ENCODE measurements at places on chromosomes 7 and 10.

- DNase-seq = no peak
Observed at GRCh38 chr10:121518333-121518732, 79.9 kb downstream of the FGFR2 start.

DNA sequence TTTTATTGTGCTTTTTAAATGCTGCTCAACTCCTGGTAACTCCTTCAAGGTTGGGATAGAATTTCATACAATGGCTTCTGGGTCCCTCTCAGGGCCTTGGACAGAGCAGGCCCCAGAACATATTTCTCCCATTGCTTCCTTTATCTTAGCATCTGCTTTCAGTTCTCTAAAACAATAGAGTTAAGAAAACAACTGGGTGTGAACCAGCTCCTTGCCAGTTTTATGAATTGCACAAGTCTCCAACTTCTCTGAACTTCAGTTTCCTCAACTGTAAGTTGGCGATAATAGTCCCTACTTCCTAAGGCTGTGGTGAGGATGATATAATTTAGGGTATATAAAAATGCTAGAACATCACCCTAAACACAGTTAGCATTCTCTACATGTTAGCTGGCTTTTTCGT lies 77.0 kb upstream of the INHBA start:
- DNase-seq = no peak

- no peak for DNase-seq
Observed at GRCh38 chr10:98339799-98340198, 71.8 kb upstream of the LOXL4 start.

- DNase-seq = no peak
Observed at GRCh38 chr7:111108000-111108399, 17.1 kb downstream of the LRRN3 start.

- no peak for DNase-seq
Observed at GRCh38 chr7:80057488-80057887, 77.1 kb upstream of the GNAI1 start.

DNA sequence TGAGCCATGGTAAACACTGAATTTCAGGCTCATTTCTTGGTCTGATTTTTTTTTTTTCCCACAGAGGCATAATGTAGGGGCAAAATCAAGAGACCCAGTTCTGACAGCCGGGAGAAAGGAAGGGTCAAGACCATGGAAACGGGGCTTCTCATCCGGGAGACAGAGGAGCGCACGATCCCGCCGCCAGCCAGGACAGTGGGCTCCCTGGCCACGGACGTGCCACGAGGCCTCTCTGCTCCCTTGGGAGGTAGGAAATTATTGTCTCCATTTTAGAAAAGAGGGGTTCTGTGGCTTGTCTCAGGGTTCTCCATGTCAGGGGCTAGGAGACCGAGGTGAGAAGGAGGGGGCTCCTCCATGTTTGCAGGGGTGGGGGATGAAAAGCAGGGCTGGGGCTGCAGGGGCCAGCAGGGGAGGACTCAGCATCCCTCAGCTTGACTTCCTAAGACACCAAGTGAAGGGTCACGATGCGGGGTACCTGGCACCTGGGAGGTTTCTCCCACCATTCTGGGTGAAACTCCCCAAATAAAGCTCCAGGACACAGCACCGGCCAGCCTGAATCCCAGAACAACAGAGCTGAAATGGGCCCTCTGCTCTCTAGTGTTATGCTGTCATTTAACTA lies 37.6 kb downstream of the PPIF start:
- DNase-seq = peak; percentile 15

DNA sequence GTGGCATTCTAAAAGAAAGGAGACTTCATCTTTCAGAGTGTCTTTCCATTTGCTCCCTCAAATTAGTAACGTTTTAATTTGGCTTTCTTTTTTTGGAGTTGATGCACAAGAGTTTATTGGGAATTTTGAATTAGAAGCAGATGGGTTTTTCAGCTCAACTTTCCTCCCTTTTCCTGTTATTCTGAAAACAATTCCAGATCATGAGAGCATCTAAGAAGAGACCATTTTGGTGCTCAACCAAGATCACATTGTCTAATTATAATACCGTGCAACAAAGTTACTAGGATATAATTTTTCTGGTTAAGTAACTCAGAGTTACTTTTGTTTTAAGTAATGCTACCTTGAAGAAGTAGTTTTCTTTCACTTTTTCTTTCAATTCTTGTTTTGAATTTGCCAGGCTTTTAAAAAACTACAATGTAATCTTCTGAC lies 396.6 kb upstream of the KLF6 start:
- DNase-seq = no peak

DNA sequence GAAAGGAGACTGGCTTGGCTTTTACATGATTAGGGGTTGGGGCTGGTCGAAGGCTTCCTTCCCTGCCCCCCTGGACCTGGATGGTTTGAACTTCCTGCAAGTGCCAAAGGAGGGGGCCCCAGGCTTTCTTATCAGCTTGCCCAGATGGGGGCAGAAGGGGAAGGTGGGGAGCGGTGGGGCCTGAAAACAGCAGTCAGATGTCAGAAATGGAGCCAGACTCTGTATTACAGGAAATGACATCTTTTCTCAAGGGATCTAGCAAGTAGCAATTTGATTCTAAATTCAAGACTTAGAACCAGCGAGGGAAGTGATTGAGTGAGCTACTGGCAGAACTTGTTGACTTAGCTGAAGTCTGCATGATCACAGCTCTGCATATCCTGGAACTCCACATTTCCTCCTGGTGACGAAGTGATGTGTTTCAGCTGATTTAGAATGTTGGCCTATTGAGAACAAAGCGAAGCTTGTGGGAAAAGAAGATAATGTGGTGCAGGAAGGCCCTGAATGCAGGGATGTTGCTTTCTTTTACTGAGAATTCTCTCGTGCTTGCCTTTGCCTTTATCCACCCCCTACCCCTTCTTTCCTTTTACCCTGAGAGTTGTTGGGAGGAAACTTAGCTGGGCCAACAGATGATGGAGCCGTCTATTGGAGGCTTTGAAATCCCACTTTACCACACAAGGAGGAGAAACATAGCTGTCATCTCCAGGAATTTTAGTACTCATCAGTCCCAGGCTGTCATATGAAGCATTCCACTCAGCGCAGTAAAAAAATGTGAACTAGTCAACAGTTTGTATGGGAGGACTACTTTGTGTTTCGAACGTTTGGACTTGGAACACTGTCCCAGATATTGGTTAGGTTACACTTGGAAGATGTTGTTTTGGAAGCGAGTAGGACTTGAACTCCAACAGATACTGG lies 43.2 kb downstream of the CCNY start:
- no peak for DNase-seq

DNA sequence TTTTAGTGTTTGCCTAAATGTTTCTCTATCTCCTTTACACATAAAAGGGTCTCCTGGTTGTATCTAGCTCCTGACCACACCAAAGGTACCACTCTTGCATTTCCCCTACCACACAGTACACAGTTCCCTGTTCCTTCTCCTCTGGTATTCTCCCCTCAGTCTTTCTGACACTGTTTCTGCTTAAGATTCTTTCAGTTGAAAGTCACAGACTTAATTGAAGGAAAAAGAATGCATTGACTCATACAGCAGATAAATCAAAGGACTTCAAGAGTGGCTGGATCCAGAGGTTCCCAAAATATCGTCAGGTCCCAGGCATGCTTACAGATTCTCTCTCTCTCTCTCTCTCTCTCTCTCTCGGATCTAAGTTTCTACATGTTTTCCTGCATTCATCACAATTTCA lies 185.6 kb upstream of the LRGUK start:
- no peak for DNase-seq

DNA sequence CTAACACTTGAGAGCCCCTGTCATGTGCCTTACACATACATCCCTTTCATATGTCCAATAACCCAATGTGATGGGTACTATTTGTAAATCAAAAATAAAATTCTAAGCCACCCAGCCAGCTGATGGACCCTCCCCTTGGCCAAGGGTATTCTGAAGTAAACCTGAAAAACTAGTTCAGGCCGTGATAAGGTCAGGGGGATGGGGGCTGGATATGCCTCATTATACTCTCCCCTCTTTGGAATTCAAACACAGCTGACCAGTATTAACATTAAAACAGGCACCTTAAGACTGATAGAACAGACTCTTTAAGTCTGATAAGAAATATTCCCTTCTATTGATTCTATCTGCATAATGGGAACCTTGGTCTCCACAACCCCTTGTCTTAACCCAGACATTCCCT lies 51.9 kb downstream of the SLC16A9 start:
- DNase-seq = no peak

DNA sequence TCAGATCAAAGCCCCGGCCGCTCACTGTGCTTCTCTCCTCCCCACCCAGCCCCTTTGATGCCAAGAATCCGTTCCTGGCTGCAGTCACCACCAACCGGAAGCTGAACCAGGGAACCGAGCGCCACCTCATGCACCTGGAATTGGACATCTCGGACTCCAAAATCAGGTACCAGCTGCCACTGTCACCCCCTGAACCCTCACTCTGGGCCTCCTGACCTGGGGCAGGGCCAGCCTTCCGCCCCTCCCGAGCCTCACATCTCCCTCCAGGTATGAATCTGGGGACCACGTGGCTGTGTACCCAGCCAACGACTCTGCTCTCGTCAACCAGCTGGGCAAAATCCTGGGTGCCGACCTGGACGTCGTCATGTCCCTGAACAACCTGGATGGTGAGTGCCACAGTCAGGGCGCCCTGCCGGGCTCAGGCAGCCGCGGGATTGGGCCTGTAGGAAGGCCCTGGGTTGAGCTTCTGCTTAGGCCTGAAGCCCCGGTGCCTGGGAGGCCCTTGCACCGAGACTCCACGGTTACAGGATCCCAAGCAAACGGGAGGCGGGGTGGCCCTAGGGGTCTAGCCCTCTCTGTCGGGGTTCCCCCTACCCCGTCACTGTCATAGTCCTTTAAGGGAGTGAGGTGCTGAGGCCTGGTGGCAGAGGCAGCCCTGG lies 10.8 kb downstream of the TMEM120A start:
- no peak for DNase-seq

DNA sequence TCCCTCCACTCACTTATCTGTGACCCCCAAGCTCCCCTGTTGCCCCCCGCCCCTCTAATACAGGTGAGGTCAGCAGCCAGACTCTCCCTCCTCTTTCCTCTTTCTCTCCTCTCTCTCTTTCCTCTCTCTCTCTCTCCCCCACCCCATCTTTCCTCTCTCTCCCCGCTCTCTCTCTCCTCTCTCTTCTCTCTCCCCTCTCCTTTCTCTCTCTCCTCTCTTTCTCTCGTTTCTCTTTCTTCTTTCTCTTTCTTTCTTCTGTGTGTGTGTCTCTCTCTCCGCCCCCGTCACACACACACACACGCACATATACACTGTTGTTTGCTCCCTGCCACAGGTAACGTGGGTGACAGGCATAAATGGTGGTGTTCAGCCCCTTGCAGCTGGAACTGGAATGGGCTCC lies 37.2 kb upstream of the PSMG3 start:
- DNase-seq = no peak

GRCh38 chr10:85601526-85601925 lies 765.1 kb downstream of the GRID1 start:
- DNase-seq = peak; percentile 18

DNA sequence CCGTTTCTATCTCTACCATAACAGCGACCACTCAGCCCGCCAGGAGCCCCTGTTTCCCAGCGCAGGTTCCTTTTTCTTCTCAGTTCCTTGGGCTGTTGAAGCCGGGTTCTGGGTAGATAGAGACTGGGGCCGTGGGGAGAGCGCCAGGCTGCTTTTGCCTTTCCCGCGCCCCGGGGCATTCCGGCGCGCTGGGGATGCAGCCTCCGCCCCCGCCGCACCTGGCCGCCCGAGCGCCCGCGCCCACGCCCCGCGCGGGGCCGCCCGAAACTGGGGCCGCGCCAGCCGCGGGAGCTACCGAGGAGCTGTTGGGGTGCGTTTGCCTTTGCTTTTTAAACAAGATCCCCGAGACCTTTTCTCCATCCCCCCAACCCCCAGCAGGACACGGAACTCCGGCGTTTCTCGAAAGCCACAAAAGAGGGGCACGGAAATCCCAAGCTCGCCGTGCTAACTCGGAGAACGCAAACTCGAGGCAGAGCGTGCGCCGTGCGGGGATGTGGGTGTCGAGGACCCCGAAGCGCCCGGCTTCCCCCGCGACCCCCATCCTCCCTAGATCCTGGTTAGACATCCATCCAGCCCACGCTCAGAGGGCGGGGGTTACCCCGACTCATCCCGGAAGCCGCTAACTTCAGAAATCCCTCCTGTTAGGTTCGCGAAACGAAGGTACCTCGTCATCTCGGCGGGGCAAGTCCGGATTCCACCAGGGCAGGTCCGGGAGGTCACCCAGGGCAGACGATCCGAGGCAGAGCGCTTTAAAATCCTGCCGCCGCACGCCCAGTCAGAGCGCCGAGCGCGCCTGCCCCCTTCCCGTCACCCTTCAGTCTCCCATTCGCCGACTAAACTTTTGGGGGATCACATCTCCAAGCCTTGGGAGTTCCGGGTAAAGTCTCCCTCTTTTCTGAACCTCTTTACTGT lies 1.0 kb downstream of the GRM8 start:
- peak; percentile 45 for DNase-seq

GRCh38 chr7:6691609-6692106 lies 15.1 kb downstream of the ZNF12 start:
- no peak for DNase-seq

GRCh38 chr10:102919246-102919959 lies 1.3 kb downstream of the CNNM2 start:
- peak; percentile 41 for DNase-seq

GRCh38 chr7:131950758-131951157 lies 394.3 kb upstream of the PODXL start:
- DNase-seq = no peak

DNA sequence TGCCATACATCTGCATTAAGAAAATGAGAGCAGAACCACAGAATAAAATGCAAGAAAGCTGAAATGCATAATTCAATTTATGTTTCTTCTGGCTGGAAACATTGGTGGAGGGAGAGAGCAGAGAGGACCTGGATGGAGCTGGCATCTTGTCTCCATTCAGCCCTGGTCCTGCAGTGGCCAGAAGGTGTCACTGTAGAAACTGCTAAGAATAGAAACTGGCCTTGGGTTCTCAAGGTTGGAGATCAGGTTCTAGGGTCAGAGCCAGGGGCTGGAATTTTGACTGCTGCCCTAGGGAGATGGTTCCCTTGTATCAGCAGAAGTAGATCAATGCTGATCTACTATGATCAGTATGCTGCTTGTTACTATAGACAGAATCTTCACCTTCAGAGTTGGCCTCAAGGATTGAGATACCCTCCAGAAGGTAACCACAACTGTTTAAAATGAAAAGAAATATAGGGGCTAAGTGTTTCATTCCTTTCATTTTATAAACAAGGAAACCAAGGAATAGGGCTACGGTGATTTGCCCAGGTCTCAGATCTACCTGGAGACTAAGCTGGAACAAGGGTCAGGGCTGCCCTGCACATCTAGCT lies 13.1 kb downstream of the TAS2R41 start:
- DNase-seq = peak; percentile 60

DNA sequence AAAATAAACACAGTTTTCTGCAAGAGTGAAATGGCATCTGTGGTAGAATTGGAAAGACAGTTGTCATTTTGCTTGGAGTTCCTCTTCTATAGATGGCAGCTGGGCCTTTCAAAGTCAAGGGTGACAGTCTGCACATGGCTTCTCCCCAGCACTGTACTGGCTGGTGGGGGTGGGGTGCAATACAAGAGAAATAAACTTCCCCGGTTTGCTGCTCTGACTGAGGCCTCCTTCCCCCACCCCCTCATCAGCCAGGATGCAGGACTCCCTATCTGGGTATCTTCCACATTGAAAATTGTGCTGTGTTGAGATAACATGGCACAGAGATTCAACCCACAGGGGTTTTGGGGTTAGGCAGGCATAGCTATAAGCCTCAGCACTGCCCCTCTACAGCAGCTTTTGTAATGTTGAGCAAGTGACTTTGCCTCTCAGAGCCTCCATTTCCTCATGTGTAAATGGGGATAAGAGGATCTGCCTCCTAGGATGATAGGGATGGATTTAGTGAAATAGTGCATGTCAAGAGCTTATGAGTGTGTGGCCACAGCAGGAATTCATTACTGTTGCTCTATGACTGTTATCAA lies 85.8 kb upstream of the WDR11 start:
- no peak for DNase-seq

Data from H9 (cell line).